ENCODE measurements at places on chromosomes 1 and 21.

DNA sequence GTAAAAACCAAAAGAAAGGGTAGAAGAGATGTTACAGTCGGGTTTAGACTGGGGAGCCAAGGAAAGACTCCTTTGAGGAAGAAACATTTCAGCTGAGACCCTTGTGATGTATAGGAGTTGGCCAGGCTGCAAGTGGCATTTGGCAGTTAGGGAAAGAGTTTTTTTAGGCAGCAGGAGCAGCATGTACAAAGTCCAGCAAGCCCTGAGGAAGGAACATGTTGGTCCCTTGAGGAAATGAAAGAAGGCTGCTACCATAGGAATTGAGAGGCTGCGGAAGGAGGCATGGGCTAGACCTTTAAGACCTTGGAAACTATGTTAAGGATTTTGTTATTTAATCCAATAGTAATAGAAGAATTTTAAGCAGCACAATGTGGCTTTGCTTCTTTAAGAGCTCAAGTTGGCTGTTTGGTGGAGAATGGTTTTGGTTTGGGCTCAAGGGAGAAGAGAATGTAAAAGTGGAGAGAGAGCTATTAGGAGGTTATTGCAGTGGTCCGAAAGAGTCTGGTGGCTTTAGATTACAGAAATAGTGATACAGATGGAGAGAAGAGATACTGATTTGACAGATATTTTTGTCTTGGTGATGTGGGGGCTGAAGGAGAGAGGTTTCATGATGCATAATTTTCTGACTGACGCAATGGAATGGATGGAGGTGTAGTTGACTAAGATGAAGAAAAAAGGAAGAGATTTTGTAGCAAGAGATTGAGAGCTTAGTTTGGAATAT is 26.6 kb downstream of the SMAP2 start:
- no peak for DNase-seq

DNA sequence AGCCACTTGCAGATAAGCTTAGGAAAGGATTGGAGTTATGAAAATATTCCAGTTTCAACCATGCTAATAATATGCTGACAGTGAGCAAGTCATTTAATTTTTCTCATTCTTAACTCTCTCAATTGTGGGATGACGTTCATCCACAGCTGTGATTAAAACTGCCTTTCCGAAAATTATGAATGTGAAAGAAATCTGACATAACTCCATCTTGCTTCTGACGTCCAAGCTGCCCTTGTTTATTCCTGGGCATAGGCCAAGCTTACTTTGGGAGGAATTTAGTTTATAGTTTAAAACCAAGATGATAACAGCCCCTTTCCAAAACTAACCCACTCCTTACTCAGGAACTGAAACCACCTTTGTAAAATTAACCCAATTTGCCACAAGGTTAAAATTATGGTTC is 11.0 kb upstream of the RGS18 start:
- no peak for DNase-seq

- DNase-seq = no peak
Observed at GRCh38 chr1:222334026-222334680, 213.8 kb downstream of the HHIPL2 start.

DNA sequence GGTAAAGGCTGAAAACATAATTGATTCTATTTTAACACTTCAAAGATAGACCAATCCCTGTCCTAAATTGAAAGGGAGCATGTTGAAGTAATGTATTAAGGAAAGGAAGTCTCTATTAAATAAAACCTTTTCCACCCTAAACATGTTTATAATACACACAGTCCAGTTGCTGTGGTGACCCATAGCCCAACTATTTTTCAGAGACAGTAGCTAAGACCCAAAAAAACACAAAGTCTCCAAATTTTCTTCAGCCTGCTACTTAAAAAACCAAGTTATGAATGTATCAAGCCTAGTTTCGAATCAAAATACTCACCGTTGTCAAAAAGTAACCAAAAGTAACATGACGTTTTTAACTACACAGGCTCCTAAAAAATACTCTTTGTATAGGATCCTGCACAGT is 1.6 kb downstream of the ELK4 start:
- DNase-seq = no peak

DNA sequence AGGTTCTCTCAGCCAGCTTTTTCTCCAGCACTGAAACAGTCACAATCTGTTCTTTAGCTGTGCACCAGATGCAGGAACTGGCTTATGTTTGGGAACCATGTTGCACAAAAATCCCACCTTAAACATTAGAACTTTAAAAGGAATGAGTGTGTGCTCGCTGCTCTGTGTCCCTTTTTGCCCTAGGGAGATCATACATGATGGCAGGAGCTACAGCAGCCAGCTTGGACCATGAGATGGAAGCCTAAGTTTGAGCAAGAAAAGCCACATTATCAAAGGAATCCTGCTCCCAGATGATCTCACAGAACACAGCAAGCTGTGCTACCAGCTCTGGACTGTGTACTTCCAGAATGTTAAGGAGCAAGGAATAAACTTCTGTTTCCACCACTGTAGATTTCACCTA is 3.5 kb downstream of the ZBTB17 start:
- no peak for DNase-seq

DNA sequence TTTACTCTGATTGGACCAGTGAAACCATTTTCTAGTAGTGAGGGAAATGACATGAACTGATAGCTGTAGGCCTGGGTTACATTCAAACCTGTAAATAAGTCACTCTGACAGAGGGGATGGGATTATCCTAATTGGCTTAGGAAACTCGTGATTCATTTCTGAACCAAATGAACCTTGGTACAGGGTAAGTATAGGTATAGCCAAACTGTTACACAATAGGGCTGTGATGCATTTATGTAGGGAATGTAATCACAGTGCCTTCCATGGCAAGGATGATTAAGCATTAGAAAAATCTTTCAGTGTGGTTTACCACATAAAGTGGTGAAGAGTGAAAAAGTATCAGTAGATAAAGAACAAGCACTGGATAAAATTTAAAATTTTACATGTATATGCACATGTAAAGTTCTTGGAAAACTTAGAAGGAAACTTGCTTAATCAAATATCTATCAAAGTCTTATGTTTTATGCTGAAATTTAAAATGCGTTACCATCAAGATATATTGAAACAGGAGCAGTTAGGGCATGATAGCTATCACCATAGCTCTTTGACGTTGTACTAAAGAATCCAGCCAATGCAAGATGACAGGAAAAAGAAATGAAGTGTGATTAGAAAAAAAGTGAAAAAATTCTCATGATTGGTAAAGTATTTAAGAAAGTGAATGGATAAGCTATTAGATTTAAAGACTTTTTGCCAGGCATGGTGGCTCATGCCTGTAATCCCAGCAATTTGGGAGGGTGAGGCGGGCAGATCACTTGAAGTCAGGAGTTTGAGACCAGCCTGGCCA is 63.0 kb downstream of the RABGAP1L start:
- no peak for DNase-seq

DNA sequence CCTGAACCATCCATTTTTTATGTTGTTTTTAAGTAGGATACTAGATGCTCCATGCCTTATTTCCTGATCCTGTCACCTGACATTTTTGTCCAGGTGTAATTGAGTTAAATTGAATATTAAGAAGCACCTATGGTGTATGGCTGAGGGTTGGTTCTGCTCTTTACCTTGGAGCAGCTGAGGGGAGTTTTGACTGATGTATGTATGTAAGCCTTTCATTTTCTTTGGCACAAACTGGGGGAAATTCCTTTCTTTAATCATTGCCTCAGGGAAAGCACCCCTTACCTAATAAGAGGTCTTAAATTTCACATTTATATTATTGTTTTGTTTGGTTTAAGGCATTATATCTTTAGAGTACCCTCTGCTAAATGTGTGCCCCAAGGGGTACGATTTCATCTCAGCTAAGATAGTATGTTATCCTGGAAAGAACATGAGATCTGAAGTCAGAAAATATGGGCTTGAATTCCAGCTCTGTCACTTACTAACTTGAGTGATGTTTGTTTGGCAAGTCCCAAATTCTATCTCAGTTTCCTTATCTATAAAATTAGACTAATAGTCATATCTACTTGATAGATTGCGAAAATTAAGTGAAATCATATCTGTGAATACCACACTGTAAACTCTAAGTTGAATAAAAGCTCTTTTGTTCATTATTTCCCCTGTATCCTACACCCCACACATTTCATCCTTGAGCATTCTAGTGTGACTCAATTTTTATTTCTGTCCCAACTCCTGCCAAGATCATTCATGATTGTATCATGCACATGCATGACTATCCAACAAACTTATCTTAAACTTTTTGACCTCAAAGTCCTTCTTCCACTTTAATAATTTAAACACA is 57.7 kb upstream of the NUF2 start:
- DNase-seq = no peak

- peak; percentile 48 for DNase-seq
Observed at GRCh38 chr21:42513985-42514882, 582 bp downstream of the SLC37A1 start.

DNA sequence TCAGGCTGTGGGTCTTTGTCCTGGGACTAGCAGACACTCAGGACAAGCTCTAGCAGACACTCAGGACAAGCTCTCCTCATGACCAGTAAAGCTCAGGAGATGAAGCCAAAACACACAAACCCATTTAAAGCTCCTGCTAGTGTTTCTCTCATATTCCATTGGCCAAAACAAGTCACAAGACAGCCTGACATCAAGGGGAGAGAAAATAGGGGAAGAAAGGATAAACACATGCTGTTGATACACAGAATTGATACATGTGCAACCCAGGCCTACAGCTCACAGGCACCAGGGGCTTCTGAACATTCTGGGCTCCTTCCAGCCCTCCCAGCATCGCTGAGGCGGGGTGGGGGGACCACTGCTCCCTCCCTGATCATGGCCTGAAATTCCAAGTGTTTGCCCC is 35.3 kb downstream of the ATF3 start:
- no peak for DNase-seq

- no peak for DNase-seq
Observed at GRCh38 chr1:184036517-184036949, 995 bp downstream of the COLGALT2 start.

DNA sequence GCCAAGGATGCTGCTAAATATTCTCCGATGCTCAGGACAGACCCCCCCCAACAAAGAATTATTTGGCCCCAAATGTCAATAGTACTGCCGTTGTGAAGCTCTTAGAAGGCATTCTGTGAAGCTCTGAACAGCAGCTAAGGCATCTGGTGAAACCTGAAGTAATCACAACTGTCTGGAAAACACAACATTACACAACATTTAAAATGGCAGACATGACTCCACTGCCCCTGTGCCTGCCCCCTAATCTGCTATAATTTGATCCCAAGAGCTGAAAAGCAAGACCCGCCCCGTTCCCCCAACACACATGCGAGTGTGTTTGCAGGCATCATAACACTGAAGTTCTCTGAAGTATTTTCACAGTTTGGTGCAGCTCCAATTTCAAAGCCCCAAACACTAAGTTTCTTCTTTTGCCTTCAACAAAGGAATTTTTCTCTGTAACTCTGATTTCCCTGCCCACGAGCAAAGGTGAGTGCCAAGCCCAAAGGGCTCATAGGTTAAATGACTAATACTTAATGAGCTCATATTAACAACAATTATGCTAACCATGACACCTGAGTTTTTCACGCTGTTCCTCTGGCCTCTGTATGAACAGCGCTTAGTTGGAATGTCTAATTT is 129.2 kb downstream of the CLIC6 start:
- DNase-seq = no peak

DNA sequence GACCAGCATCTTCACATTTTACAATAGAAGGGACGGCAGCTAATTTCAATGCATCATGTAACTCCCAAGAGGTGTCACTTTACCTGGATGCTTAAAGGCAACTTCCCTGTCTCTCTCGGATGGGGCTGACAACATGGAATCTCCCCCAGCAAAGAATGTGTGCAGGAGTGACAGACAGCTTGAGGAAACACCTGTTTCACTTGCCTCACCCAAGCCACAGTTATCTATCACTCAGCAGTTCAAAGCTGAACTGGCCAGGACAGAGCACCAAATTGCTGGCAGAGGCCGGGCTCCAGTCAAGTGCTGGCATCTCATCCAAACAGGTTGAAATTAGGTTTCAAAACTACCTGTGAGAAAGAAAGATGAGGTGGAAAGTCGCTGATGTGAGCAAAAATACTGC is 538.0 kb upstream of the PLXNA2 start:
- no peak for DNase-seq

DNA sequence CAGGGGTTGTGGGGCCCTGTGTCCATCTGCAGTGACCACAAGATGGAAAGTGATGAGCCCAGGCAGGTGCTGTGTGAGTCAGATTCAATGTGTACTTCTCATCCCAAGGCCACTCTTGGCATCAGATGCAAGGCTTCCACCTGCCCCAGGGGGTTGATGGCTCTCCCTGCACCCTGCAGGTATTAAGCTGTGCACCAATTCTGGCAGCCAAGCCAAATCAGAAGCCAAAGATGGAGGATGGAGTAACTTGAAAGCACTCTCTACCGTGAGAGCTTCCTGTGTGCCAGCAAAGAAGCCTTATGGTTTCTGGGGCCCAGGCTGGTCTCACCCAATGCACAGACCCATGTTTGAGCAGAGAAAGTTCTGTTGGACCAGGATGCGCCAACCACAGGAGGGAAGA is 44.3 kb upstream of the TENT5C start:
- DNase-seq = no peak

GRCh38 chr1:224411766-224412165 is 22.8 kb downstream of the WDR26 start:
- no peak for DNase-seq

- DNase-seq = no peak
Observed at GRCh38 chr1:62392951-62393350, 43.9 kb upstream of the USP1 start.

DNA sequence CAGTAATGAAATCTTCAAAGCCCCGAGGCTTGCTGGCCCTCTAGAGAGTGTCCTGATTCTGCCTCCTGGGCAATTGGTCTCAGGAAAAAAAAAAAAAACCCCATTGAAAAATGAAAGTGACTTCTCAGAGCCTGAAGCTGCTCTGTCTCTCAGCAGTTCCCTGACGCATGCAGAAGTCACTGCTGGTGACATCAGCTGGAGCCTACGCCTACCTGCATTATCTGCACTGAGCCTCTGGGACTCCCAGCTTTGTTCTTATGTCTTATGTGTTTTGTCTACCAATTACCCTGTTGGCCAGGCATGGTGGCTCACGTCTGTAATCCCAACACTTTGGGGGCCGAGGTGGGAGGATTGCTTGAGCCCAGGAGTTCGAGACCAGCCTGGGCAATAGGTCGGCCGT is 10.1 kb upstream of the SLC25A33 start:
- no peak for DNase-seq

- DNase-seq = no peak
Observed at GRCh38 chr1:7508052-7508933, 262.8 kb upstream of the VAMP3 start.

- no peak for DNase-seq
Observed at GRCh38 chr1:178241837-178242236, 147.9 kb downstream of the RASAL2 start.

GRCh38 chr1:160363951-160364735 is 2.7 kb upstream of the NHLH1 start:
- DNase-seq = no peak

- no peak for DNase-seq
Observed at GRCh38 chr1:93015590-93015989, 54.3 kb upstream of the DIPK1A start.

All from activated CD8-positive, alpha-beta memory T cell treated with anti-CD3 and anti-CD28 coated beads for 1 hour (primary cell).